Testis (tissue), 5 donors: ENCODE measurements at places on chromosomes 1 and 21. TPM values are rescaled to one million over a fixed set of nuclear protein-coding genes. Genes with fewer than 3 reads are reported as not detected.

AMY2A gene
- polyA plus RNA-seq = 0.63 TPM

CYB5RL gene
- polyA plus RNA-seq = 6.3 TPM

TAL1 gene
- 2.3 TPM for polyA plus RNA-seq

DNA sequence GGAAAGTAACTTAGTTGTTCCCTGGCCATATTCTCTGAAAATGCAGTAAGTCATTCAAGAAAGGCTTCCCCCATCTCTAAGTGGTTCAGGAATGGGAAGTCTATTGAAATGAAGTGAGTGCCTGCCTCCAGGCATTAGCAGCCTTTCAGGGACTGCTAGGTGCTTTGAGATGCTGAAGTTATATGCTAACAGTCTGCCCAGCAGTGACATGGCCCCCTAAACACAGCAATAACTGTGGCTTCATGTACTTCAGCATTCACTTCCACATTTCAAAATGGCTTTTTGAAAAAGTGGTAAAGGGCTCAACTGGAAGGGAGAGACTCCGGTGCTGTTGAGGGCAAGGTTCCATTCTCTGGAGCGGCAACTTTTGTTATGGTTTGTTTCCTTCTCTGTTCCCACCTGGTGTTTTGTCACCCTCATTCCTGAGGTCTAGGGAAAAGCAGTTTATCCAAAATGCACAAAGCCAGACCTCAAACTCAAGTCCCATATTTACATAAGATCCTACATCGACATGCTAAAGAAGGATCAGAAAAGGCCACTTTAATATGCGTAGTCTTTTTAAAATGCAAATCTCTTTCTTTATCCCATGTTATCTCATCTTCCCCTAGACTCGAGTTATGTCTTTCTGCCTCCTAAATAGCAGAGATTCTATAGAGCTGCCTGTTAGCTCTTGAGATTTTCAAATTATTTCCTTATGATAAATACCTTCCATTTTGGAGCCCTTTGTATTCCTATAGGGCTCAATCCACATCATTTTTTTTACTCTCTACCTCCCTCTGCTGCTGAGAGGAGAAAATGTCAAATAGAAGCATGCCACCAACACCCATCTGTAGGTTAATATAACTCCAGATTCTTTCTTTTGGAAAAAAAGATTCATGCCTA lies 34.2 kb upstream of the LRRC8C start:
- no peak for DNase-seq

DNA sequence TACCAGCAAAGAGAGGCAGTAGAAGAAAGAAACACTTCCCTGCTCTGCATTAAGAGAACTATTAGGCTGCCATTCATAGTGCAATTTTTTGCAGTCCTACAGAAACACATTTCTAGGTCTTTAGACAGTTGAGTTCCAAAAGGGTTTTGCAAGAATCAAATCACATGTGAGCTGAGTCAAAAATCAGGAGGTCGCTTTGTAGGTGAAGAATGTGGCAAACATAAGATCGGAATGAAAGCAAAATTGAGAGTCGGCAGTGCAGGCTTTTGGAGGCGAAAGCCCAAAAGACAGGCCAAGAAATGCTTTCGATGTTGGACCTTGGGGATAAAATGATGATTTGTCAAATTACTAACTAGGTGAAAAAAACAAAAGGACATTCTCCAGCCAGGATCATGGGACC lies 213.5 kb upstream of the NRIP1 start:
- no peak for DNase-seq

DNA sequence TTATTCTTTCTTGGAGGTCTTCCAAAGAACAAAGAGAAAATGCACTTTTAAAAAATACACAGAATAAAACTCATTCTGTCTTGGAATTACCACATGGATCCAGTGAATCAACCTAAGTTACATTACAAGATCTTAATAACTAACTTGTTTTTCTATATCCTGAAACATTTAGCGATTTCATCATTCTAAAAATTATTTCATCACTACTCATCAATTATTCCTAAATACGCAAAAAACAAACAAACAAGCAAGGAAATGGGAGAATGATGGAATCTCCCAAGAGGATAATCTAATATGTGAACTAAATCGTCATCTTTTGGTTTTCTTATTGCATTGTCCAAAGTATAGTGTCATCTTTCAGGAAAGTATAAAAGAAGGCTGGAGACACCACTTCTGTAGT lies 38.5 kb upstream of the GNG4 start:
- DNase-seq = no peak

DNA sequence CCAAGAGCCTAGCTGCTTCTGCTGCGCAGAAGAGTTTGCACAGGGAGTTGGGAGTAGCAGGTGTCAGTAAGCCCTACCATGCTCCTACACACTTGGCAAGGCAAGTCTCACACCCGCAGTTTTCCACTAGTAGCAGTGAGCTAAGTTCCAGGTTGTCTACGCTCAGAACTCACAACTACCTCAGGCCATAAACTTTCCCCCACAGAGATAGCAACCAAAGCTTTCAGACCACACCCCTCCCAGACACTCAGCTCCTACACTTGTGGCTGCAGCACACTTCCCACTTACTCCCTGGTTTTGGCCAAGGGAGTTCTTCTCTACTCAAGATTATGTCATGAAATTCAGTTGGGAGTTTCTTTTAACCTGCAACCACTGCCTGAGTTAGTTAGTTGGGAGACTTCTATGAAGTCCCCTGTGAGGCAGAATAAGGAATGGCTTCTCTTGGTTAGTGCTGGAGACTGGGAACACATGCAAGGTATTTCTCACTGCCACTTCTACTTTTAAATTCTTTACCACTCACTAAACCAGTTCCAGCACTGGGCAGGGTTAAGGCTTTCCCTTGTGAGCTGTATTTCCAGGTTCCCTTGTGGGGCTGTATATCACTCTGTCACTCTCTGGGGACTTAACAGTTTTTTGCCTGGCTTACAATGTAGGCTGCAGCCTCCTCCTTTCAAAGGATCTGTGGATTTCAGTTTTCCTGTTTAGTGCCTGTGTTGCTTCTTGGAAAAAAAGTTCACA lies 18.3 kb upstream of the MAB21L3 start:
- no peak for DNase-seq

GRCh38 chr1:59346429-59346828 lies 49.5 kb downstream of the FGGY start:
- no peak for DNase-seq
